Thymus (tissue), 14 donors: ENCODE measurements at places on chromosomes 7 and 10. TPM values are rescaled to one million over a fixed set of nuclear protein-coding genes. Genes with fewer than 3 reads are reported as not detected.

TDRD1 gene
- total RNA-seq: 0.52 TPM

CRYGN gene
- 1.2 TPM for total RNA-seq

DNA sequence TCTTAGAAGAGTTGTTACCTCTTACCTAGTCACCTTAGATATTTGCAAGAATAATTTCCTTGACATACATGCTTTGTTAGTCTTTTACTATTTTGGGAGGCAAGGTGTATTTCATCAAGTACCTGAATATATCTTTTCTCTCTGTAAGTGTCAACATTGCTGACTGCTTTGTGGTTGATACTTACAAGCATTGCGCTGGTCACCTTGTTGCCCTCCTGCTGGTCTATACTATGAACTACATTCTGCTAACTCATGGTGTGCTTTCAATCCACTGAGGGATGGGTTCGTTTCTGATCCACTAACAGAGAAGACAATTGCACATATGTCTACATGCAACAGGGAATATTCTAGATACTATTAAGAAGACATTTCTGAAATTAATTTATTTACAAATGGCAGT is 837.8 kb upstream of the COBL start:
- DNase-seq: no peak

DNA sequence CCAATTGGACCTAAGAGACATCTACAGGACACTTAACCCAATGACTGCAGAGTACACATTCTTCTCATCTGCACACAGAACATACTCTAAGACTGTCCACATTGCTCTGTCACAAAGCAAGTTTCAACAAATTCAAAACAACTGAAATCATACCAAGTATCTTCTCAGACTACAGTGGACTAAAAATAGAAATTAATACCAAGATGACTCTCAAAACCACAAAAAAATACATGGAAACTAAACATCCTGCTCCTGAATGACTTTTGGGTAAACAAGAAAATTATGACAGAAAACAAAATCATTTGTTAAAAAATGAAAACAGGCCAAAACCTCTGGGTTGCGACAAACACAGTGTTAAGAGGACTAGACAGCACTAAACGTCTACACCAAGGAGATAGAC is 24.5 kb downstream of the SNX13 start:
- no peak for DNase-seq

GRCh38 chr7:80347173-80347572 is 164.7 kb downstream of the GNAT3 start:
- no peak for DNase-seq
